Activated effector memory CD4-positive, alpha-beta T cell treated with anti-CD3 and anti-CD28 coated beads, Interleukin-2, amount 50 U/mL, for 16 hours (primary cell): ENCODE measurements at places on chromosomes 6 and 20.
A peak's percentile ranks its signal among the peaks of the same experiment; 100 is the strongest.

DNA sequence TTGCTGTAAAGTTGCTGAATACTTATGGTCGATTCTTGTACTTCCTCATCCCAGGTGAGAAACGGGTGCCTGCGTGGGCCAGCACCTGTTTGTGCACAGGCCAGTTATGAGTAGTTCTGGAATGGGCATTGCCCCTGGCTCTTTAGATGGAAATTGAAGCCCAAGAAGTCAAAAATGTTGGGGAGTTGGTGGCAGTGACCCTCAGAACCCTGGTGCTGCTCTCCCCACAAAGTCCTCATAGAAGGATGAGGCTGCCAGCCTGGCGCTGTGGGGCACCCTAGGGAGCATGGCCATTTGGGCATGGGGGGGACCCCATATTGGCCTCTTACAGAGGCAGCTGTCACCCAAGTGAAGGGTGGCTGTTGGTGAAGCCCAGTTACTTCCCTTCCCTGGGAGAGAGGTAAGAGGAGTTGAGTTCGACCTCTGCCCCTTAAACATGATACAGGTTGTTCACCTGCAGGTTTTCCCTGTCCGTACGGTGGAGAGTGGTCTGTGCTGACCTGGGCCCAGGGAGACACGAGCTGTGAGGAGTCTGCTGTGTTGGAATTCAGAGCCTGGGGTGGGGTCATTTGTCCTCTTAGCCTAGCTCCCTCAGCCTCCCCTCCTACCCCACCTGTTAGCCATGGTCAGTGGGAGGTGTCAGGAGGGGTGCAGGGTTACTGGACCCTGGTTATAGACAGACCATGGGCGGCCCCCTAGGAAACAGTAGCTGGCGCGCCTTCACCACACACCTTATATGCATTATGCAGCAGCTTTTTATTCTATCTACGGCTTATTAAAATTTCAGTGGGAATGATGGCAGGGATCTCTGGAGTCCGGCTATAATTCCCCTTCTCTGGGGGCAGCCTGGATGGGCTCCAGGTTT, 4.9 kb downstream of the HMGA1 start:
- DNase-seq, result peak; percentile 58

DNA sequence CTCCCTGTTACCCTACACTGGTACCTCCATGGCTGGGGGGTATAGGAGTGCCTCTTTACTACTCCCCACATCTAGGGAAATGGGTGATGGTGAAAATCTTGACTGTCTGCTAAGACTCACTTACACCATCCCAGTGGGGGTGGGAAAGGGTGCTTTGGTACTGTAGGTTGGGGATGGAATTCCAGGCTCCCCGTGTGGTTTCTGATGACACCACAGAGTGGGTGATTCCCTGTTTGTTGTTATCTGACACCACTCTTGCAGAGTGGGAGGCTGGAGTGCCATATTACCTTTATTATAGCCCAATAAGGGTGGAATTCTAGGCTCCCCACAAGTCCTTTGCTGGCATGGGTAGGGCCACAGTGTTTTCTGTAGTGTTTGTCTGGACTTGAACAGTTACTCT, 264.6 kb upstream of the MAN1A1 start:
- no peak for DNase-seq

DNA sequence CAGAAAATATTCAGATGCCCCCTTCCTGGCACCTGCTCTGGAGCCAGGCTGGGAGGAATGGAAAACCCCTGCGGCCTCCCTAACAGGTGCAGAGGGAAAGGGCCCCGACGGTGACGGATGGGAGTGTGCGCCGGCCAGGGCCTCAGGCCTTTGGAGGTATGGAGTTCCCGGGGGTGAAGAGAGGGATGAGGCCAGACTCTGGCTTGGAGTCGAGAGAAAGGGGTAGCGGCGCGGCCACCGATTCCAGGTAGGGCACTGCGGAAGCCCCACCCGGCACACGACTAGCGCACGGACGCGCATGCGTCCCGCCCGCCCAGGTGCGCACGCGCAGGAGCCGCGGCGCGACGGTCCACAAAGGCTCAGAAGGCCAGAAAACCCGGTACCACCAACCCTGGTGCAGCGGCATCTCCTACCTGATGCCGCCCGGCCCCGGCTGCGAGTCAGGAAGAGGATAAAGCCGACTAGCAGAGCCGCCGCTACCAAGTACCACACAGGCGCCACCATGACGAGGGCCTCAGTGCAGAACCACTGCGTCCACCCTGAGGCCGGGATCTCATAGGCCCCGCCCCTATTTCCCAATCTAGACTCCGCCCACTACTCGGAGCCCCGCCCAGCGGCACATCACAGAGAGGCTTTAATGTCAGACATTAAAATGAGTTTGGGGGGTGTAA, at the start of gene DDRGK1:
Gene DDRGK1, minus strand, starts transcription at position 559 of the 671 bp plus-strand sequence. Its CDS starts 55 bp downstream, at position 504.
- peak; percentile 96 for DNase-seq

- DNase-seq, result no peak
Observed at GRCh38 chr6:83978324-83978734, 55.2 kb upstream of the MRAP2 start.

DNA sequence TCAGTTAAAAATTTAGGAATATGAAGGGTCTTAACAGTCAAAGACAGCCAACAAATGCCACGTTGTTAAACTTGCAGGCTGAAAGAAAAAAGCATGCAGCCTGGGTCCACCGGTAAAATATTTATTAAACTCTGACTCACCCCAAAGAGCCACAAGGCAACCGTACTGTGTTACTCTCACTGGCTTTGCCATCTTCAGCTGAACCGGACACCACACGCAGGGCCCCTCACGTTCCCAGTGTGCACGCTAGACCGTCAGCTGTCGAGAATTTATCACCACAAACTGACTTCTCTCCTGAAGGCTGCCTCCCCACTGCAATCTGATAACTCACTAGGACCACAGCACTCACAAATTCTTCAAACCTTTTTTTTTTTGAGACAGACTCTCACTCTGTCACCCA, 30.7 kb downstream of the HUS1B start:
- no peak for DNase-seq

DNA sequence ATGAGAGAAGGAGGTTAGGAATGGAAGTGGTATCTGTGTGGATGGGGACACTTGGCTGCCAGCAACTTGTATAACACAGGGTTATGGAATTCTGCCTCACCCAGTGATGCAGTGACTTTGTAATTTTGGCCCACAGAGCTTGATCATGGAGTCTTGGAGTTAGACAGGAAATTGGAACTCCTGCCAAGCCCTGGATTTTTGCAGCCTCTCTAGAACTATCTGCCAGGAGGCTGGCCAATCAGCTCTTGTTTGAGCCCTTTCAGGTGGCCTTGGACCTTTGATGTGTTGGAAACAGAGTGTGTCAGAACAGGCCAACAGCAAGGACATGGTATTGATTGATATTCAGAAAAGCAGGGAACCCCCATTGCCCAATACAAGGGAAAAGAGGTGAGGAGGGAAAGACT, 157.7 kb upstream of the GGTLC1 start:
- no peak for DNase-seq

DNA sequence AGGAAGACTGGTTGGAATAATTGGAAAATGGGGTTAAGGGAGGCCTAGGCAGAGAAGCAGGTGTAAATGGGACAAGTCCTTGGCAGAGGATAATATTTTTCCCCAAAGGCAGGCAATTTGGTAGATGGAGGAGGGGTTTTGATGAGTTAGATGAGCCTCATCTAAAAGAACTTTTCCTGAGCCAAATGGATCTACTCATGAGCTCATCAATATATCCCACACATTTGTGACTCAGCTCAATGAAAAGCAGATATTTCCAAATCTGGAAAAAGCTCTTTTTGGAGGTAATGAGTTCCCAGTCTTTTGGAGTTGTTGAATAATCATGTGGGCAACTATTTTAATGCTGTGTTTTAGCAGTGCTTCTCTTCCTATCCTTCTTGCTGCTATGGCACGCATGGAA, 685.5 kb upstream of the CITED2 start:
- DNase-seq, result no peak

- DNase-seq, result no peak
Observed at GRCh38 chr6:169906688-169907418, 155.4 kb downstream of the ERMARD start.

DNA sequence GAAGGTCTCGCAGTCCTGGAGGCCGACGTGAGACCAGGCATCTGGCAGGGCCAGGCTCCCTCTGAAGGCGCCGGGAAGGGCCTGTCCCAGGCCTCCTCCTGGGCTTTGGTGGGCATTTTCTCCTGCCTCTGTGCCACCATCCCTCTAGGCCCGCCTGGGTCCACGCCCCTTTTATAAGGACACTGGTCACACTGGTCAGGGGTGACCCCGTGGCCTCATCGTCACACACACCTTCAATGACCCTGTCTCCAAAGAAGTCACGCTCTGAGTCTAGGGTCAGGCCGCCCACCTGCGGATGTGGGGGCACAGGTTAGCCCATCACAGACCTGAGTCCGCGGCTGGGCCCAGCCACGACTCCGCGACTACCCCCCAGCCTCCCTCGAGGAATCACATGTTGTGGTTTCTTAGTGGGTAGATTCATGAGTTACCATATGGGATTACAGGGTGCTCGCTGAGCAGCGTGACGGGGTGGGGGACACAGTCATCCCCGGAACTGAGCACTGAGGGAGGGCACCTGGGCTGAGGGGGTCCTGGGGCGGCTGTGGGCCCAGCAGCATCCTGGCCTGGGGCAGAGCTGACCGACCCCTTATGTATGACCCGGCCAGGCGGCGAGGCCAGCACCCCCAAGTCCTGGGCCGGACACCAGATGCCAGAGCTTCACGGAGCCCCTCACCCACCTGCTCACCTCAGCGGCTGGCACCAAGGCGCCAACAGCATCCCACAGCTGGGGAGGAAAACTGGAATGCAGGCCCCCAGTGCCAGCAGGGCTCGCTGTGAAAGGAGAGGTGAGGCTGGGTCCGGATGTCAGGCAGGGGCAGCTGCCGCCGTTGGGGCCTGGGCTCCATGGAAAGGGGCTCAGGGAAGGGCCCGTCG, 115.9 kb downstream of the DLL1 start:
- no peak for DNase-seq

DNA sequence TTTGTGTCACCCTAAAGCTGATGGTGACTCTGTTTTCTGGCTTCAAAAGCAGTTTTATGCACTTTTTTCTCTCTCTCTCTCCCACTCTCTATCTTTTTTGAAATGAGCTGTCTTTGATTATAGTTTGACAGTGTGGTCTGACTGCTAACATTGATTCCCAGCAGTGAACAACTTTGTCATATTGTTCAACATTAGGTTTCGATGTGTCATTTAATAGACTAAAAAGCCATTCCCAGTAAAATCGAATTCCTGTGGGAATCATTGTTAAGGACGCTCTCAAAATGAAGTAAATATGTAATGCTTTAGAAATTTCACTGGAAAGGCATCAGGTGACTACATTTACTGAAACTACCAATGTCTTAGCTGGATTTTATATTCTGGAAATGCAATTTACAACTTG, 69.9 kb upstream of the FLRT3 start:
- DNase-seq, result no peak

DNA sequence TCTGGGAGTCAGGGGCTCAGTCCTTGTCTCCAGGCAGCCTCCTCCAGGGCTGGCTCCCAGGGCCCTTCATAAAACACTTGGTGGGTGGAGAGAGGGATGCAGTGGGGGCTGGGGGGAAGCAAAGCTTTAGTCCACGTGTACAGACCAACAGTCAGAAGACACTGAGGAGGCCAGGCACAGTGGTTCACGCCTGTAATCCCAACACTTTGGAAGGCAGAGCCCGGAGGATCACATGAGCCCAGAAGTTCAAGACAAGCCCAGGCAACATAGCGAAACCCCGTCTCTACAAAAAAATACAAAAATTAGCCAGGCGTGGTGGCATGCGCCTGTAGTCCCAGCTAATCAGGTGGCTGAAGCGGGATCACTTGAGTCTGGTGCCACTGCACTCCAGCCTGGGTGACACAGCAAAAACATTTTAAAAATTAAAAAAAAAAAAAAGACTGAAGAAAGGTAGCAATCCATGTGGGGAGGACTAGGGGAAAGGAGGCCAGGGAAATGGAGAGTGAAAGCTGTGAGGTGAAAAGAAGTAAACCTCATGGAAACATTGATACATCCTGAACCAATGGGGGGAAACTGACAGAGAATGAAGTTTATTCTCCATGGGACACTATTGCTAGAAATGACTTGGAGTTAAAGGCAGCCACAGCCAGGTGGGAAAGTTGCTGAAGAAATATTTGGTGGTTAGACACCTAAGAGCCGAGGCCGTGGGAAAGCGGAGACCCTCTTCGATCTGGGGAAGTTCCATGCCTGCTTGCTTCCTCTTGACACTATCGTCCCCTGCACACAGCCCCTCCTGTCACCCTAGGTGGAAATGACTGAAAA, 35.4 kb downstream of the PIM1 start:
- DNase-seq, result no peak

GRCh38 chr6:148548749-148549140, 198.1 kb upstream of the UST start:
- no peak for DNase-seq

GRCh38 chr6:56815436-56815835, 139.5 kb upstream of the BEND6 start:
- no peak for DNase-seq

GRCh38 chr6:143754204-143754603, 76.4 kb downstream of the PHACTR2 start:
- no peak for DNase-seq

GRCh38 chr20:21102603-21103311, 3.4 kb downstream of the LINC00237 start:
- DNase-seq, result peak; percentile 76

DNA sequence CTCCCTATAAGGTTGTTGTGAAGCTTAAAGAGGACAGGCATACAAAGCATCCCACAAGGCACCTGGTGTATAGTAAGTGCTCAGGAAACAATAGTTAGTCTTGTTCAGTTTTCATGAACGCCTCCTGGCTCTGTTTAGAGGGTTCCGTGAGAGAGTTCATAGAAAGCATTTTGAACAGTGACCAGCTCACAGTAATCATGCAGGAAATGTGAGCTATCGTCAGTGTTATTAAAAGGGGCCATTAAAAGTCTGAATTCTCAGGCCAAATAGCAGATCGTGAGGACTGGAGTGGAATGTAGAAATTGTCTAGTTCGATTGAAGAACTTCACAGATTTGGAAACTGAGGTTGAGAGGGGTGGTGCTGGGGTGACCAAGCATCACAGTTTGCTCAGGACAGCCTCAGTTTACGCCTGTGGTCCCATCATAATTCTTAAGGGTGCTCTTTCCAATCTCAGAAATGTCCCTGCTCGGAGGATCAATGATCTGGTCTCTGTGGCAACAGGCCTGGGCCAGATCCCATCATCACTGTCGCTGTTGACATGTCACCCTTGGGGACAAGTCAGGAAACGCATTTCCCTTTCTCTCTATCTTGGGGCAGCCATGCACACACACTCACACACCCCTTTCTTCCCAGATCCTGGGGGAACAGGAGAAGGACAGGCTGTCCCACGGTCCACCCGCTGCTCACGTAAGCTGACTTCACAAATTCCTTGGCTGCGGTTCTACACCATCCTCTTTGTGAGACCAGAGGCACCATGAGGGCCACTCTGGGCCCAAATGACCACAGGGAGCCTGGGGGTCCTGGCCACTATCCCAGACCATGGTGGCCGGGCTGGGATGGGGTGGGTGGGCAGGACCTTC, 7.2 kb downstream of the TGM2 start:
- no peak for DNase-seq

GRCh38 chr20:9458138-9458796, 56.1 kb upstream of the LAMP5 start:
- no peak for DNase-seq

DNA sequence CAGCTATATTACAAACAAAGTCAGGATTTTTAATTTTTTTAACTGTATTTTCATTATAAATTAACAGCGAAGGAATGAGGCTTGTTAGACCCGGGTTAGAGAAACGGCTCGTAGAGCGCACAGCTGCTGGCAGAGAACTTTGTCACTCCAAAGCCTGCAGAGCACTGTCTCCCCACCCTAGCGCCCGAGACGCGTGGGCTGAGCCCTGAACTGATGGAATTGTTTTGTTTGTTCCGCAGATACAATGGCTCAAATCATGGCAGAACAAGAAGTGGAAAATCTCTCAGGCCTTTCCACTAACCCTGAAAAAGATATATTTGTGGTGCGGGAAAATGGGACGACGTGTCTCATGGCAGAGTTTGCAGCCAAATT, 810 bp downstream of the LAMP5 start:
- no peak for DNase-seq

GRCh38 chr6:72367439-72367838, 254.4 kb upstream of the KCNQ5 start:
- no peak for DNase-seq
